SJSA1 (cell line): ENCODE measurements at places on chromosomes 6 and 20. TPM values are rescaled to one million over a fixed set of nuclear protein-coding genes. Genes with fewer than 3 reads are reported as not detected.

The CHRNA4 gene
- total RNA-seq = not detected in 2 replicates

The UNC93A gene
- not detected in 2 replicates for total RNA-seq

The CCM2L gene
- not detected in 2 replicates for total RNA-seq

The ANGPT4 gene
- total RNA-seq = not detected in 2 replicates

The HLA-DRB5 gene
- not detected in 2 replicates for total RNA-seq

The DYNLRB1 gene
- total RNA-seq = 147 and 190 TPM in 2 replicates

The ELOVL2 gene
- 6.8 and 10.9 TPM in 2 replicates for total RNA-seq

The OR2H2 gene
- not detected in 2 replicates for total RNA-seq

DNA sequence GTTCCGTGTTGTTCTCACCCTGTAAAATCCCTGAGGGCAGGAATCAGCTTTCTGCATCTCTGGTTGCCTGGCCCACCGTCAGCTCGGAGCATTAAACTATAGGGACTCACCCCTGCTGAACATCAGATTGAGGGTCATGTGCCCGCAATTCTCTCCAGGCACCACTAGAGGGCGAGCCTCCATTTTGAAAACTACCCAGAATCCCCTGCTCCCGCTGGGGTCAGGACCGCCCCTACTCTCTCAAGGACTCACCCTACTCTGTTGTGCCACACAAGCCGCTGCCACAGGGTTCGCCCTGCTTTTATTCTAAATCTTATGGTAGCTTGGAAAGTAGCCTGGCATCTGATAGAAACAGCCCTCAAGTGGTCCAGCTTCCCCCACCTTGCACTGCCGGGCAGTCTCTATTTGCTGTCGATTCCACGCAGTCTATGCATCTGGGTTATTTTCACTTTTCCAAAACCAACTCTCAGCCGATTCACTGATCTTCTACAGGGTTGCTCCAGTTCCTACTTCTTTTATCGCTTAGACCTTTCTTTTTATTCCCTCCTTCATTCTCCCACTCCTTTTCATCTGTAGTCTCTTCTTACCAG is 244.1 kb upstream of the QKI start:
- H3K4me1 ChIP-seq = no peaks in the 10 kb centered on the region
- DNase-seq = no peak
- H3K27ac ChIP-seq = no peak overlapping the region
- H3K27me3 ChIP-seq = 0 out of 2 replicates have a peak, but pooled peaks cover 4% of the 10 kb centered on the region
- H3K4me3 ChIP-seq = no peak overlapping the region

- H3K36me3 ChIP-seq = peaks cover 97% of the 10 kb centered on the region
- H3K27me3 ChIP-seq = no peaks in the 10 kb centered on the region
Measured at GRCh38 chr6:31633447-31633846, 12.9 kb downstream of the PRRC2A start.

DNA sequence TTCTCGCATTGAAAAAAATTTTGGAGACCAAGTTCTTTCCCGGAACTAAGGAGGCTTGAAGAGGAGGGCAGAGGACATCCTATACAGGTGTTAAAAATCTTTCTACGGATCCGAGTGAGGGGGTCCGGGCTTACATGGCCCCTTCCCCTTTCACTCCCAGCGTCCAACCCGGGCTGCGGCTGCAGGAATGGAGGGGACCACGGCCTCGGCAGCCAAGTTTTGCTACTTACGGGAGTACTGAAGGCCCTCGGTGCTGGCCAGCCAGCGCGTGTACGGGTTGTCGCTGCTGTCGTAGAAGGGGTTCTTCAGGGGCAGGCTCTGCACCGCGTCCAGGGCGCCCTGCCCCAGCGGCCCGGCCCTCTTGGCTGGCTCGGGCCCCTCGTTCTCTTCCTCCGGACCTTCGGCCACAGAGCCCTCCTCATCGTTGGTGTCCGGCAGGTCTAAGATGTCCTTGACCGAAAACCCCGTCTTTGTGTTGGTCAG is 642 bp downstream of the NKX2-2 start:
- peaks cover 40% of the 10 kb centered on the region for H3K36me3 ChIP-seq
- DNase-seq = peak; percentile 56
- H3K4me3 ChIP-seq = peak overlapping the region; percentile 82
- H3K4me1 ChIP-seq = peaks cover 12% of the 10 kb centered on the region
- H3K27ac ChIP-seq = peak overlapping the region; percentile 66

- H3K36me3 ChIP-seq = no peaks in the 10 kb centered on the region
- peaks cover 8% of the 10 kb centered on the region; the same call in 1 of the 2 replicates for H3K4me1 ChIP-seq
- no peak overlapping the region for H3K27ac ChIP-seq
- DNase-seq = peak; percentile 12
Measured at GRCh38 chr6:5151955-5152401, 66.8 kb downstream of the PPP1R3G start.

- H3K4me1 ChIP-seq = no peaks in the 10 kb centered on the region; the same call in 1 of the 2 replicates
- H3K27ac ChIP-seq = no peak overlapping the region
- H3K27me3 ChIP-seq = 0 out of 2 replicates have a peak, but pooled peaks cover 4% of the 10 kb centered on the region
- peaks cover 20% of the 10 kb centered on the region for H3K36me3 ChIP-seq
Measured at GRCh38 chr6:33458676-33459075, 4.3 kb downstream of the ZBTB9 start.

DNA sequence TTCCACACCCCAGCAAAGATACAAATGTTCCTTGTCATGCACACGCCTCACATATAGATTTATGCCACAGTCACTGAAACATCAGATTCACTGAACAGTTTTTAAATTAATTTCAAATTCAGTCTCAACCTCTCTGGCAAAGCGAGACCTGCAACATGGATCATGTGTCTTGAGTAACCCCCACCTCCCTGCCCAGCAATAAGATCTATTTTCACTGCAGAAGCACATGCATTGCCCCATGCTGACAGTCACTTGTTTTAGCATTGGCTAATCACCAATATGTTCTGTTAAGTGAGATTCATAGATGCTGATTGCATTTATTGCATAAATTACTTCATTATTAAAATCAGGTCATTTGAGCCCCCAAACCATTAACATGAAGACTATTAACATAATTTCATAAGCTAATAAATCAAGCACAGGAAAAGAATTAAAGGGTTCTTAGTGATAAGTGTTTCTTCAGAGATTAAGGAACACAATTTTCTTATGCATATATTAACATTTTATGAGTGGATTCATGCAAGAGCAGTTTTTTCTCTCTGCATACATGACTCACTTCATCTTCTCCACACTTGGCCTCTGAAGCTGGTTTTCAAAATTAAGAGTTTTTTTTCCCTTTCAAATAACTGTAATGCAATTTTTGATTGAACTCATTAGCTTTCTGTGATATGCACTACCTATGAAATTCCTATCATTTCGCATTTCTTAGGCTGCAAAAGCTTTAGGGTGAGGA is 173.2 kb upstream of the SOX4 start:
- H3K4me1 ChIP-seq = no peaks in the 10 kb centered on the region
- H3K27ac ChIP-seq = no peak overlapping the region
- H3K4me3 ChIP-seq = no peak overlapping the region

GRCh38 chr6:29651413-29652197 is 5.3 kb upstream of the MOG start:
- no peaks in the 10 kb centered on the region; the same call in 1 of the 2 replicates for H3K27me3 ChIP-seq
- no peak overlapping the region for H3K27ac ChIP-seq
- DNase-seq = peak; percentile 21
- H3K4me3 ChIP-seq = no peak overlapping the region
- H3K4me1 ChIP-seq = peaks cover 4% of the 10 kb centered on the region; the same call in 1 of the 2 replicates

DNA sequence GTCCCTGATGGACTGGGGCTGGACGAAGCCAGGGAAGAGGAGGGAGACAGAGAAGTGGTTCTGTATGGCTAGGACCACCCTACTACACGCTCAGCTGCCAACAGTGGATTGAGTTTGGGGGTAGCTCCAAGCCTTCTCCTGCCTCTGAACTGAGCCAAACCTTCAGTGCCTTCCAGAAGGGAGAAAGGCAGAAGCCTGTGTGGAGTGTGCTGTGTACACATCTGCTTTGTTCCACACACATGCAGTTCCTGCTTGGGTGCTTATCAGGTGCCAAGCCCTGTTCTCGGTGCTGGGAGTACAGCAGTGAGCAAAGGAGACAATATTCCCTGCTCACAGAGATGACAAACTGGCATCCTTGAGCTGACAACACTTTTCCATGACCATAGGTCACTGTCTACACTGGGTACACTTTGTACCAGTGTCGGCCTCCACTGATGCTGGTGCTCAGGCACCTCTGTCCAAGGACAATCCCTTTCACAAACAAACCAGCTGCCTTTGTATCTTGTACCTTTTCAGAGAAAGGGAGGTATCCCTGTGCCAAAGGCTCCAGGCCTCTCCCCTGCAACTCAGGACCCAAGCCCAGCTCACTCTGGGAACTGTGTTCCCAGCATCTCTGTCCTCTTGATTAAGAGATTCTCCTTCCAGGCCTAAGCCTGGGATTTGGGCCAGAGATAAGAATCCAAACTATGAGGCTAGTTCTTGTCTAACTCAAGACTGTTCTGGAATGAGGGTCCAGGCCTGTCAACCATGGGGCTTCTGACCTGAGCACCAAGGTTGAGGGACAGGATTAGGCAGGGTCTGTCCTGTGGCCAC is 11.3 kb upstream of the RBCK1 start:
- no peak overlapping the region for H3K4me3 ChIP-seq
- no peaks in the 10 kb centered on the region; the same call in 1 of the 2 replicates for H3K4me1 ChIP-seq
- H3K27me3 ChIP-seq = no peaks in the 10 kb centered on the region

GRCh38 chr6:72322771-72323170 is 299.1 kb upstream of the KCNQ5 start:
- DNase-seq = no peak
- no peak overlapping the region for H3K4me3 ChIP-seq
- no peaks in the 10 kb centered on the region for H3K36me3 ChIP-seq
- no peak overlapping the region for H3K27ac ChIP-seq

DNA sequence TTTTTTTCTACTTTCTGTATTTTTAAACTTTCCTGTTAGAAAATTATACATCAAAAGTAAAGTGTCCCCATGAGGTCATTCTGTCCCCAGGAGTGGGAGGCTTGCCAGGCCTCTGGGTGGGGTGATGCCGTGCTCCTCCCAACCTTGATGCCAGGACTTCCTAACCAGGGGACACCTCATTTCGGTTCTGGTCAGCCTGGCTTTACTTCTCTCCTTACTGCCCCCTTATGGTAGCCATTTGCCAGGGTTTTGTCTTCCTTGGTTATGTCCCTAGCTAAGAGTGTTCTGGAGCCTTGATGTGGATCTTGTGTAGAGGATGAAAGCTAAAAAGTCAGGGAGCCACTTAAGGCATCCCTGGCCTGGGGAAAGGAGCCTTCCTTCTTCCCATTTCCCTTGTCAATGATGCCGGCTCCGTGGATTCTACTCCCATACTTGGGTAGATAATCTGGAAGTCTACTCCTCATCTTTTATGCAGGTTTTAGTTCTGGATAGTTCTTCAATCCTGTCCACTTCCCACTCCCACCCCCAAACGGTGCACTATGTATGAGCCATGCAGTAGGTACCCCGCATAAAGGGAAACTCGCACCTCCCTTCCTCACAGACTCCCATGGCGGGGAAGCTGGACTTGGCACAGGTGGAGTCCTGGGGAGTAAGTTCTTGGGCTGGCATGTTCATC is 164.1 kb upstream of the SALL4 start:
- peaks cover 7% of the 10 kb centered on the region for H3K4me1 ChIP-seq
- H3K36me3 ChIP-seq = no peaks in the 10 kb centered on the region
- no peak overlapping the region for H3K4me3 ChIP-seq
- H3K27ac ChIP-seq = no peak overlapping the region
- DNase-seq = peak; percentile 69
- H3K27me3 ChIP-seq = no peaks in the 10 kb centered on the region

DNA sequence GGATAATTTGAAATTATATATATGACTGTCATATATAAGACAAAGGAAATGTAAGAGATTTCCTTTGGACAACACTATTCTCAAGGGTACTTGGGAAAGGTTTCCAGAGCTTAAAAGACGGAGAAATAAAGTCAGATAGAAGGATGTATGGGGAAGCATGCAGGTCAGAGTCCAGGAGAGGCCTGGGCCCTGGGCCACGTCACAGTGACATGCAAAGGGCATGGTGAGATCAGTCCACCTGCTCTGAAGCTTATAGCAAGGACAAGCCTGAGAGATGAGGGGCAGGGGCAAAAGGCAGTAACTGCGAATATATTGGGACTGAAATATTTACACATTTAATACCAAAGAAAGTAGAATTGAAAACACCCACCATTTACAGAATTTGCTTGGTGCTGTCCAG is 24.6 kb upstream of the GMDS start:
- H3K27ac ChIP-seq = no peak overlapping the region
- no peaks in the 10 kb centered on the region for H3K36me3 ChIP-seq
- DNase-seq = no peak
- peaks cover 1% of the 10 kb centered on the region for H3K4me1 ChIP-seq
- H3K27me3 ChIP-seq = no peaks in the 10 kb centered on the region

DNA sequence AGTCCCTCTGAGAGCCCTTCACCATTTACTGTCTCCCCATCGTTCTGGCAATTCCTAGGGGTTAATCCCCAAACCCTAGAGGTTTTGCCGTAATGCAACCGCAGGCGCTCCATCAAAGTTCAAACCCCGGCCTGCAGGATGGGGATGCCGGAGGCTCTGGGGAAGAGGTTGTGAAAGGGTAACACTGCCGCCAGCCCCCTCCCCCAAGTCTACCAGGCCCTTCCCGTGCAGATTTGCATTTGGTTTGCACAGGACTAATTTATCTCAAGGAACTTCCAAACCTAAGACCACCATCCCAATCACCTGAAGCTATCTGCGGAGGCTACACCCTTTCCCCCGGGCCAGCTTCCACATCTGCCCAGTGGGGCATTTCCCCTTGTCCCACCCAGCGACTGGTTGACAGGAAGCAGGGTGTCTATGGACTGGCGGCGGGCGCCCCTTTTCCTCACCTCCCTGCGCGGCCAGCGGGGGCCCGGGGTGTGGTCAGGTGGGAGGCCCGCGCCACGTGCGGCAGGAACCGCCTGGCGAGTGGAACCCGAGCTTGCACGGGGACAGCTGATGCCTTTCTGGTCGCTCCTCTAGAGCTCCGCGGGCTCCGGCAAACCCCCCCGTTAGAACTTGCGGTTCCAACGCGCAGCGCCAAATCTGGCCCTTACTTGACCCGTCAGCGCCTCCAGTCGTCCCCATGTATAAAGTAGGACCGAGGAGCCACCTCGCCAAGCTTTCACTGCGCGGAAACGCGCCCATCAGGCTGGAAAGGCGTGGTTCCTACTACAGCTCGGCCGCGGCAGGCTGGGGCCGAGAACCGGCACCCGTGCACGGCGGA is 9.4 kb upstream of the SLC4A11 start:
- H3K27ac ChIP-seq = no peak overlapping the region
- H3K4me3 ChIP-seq = no peak overlapping the region
- H3K4me1 ChIP-seq = peaks cover 7% of the 10 kb centered on the region
- peak; percentile 22 for DNase-seq
- H3K36me3 ChIP-seq = peaks cover 11% of the 10 kb centered on the region

DNA sequence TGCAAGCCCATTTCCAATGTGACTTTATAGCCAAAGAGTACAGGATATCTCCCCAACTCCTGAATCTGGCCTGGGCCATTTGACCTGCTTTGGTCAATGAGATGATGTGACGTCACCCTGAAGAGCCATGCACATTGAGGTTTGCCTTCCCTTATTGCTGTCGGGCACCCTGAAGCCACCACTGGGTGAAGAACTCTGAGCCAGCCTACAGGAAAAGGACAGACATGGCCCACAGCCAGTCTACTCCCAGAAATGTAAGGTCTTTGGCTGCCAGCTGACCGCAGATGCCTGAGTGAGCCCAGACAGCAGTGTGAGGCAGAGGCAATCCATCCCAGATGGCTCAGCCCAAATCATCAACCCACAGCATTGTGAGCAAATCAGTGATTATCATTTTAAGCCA is 3.7 kb upstream of the SYNDIG1 start:
- H3K27me3 ChIP-seq = peaks cover 48% of the 10 kb centered on the region
- H3K27ac ChIP-seq = no peak overlapping the region

- peak overlapping the region; percentile 99 for H3K27ac ChIP-seq
- peak overlapping the region; percentile 57 for H3K4me3 ChIP-seq
- peaks cover 27% of the 10 kb centered on the region for H3K4me1 ChIP-seq
- peaks cover 44% of the 10 kb centered on the region for H3K36me3 ChIP-seq
- H3K27me3 ChIP-seq = no peaks in the 10 kb centered on the region
- DNase-seq = peak; percentile 98
Measured at GRCh38 chr6:32969685-32970412, 1.5 kb downstream of the BRD2 start.

- H3K27ac ChIP-seq = no peak overlapping the region
- no peak overlapping the region for H3K4me3 ChIP-seq
- no peaks in the 10 kb centered on the region for H3K36me3 ChIP-seq
- DNase-seq = no peak
- no peaks in the 10 kb centered on the region for H3K27me3 ChIP-seq
Measured at GRCh38 chr20:25725639-25726038, 29.0 kb upstream of the ZNF337 start.
